ENCODE measurements at places on chromosomes 5 and 9.

DNA sequence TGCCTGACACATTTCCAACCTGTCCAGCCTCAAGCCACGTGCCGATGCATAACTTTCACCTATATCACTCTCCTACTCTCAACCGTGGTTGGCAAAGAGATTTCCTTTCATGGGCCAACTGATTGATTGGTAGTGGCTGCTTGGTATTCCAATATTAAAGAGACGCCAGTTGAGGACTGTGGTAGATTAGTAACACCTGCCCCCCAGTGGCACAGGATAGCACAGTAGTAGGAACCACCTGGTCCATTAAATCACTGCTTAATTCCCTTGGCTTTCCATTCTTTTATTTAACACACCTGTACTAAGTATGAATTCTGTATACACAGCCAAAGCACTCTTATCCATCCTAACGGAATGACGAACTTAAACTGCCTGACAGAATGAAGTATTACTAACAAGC is 19.1 kb upstream of the FOXB2 start:
- DNase-seq: no peak

DNA sequence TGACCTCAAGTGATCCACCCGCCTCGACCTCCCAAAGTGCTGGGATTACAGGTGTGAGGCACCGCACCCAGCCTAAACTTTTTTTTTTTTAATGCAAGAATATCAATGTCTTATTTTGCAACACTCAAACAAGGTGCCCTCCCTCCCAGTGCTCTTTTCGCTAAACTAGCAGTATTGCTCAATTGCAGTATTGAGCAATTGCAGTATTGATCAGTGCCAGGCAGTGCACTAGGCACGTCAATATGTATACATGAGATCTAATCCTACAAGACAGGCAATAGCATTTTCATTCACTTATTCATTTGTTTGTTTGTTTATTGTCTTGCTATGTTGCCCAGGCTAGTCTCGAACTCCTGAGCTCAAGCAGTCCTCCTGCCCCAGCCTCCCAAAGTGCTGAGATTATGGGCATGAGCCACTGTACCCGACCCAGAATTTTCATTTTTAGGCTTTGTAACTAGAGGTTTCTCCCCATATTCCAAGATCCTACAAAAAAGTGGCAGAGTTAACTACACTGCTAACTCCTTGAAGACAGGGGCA is 94.5 kb downstream of the TTLL11 start:
- DNase-seq: no peak

DNA sequence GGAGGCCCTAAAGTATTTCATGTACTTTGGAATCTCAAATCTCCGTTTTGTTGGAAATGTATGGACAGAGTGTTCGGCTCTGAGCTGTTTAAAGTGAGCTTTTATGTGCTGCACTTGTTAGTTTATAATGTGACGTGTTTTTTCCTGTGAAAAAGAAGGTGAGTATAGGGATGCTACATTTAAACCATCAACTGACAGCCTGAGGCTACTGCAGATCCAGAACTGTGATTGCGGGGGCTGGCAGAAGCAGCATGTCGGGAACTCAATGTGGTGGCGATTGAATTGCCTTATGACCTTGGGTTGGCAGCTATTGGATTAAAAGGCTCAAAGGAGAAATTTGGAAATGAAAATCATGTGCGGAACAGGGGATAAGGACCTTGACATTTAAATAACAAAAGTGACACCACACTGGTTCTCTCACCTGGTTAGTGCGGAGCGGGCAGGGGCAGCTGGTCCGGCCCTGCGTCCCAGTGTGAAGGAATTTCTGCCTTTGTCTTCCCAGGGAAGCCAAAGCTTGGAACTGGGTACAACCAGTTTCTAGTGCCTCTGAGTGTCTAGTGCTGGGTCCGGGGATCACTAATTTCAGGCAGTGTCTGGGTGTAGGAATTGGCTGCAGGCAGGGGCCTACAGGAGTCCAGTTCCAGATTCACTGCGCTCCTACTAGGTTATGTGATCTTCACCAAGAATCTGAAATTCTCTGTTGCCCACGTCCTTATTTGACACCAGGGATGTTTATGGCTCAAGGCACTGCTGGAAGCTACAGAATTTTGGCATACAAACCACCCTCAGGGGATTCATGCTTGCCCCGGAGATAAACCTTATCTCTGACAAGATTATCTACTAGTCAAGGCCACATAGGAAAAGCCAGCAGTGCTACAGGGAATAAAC is 120.7 kb upstream of the ERCC6L2 start:
- DNase-seq: no peak

GRCh38 chr5:123263859-123264258 is 159.3 kb downstream of the CEP120 start:
- DNase-seq: no peak

DNA sequence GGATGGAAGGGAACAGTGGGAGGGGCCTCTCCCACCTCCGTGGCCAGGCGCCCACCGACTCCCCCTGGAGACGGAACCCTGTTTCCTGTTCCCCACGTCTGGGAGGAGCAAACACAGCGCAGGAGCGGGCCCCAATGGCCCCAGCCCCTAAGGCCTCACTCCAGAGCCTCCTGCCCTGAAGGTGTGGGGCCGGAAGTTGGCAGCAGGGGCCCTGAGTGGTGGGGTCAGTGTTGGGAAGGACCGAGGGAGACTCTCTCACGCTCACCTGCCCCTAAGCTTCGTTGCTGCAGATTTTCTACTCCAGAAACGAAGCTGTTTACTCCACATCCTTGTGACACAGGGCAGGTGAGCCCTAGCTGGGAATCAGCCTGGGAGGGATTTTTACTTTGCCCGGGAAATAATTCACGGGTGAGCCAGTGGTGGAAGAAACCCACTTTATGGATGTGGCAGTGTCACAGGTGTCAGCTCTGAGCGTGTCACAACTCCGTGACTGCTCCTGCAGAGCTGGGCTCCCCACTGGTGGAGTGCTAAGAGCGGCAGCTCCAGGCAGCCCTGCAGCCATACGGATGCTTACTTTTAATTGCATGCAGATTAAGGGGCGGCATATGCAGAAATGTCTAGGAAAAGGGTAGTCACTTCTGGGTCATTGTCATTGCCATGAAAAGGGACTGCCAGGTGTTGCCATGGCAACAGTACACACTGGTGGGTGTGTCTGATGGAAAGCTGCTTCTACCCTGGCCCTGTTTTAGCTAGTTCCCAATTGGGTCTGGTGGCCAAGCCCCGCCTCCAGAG is 77.5 kb upstream of the OLFM1 start:
- no peak for DNase-seq

- DNase-seq: no peak
Measured at GRCh38 chr9:73152953-73153352, 1.3 kb downstream of the ANXA1 start.

DNA sequence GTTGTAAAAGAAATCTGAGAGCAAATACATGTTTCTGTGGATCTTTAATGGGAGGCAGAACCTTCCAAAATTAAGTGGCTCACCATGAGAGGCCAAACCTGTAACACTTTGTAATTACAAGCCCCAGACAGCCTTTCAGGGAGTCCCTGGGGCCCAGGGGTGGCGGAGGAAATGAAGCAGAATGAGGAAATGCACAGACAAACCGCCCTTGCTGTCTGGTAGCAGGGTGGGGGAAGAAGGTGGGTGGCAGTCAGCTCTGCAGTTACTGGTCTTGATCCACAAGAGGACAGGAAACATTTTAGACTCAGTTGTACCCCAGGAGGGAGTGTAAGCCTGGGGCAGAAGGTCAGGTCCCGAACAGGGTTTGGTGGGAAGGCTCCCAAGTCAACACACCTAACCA is 6.5 kb downstream of the ARL14EPL start:
- DNase-seq: no peak

- DNase-seq: no peak
Measured at GRCh38 chr5:178246624-178247279, 14.2 kb upstream of the PHYKPL start.

GRCh38 chr5:83517072-83517687 is 45.6 kb downstream of the VCAN start:
- DNase-seq: no peak

DNA sequence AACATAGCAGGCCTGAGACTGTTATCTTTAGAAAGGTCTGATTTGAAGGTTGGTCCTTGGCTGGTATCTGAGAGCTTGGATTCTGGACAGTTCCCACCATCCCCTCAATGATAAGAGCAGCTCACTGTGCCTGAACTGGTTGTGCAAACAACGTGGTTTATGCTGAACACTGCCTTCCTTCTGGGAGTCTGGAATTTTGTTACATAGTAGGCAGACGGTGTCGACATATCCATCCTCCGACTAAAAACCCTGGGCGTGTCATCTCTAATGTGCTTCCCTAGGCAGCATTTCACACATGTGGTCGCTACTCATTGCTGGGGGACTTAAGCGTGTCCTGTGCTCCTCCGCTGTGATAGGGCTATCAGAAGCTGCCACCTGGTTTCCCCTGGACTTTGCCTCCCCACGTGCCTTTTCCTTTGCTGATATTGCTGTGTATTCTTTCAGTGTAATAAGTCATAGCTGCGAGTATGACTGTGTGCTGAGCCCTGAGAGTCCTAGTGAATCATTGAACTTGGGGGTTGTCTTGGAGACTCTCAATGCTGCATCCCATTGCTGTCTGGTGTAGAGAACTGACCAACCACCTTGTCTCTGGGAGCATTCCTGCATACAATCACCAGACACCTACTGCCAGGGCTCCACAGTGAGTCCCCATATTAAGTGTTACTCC is 119.1 kb upstream of the TBC1D2 start:
- DNase-seq: no peak

DNA sequence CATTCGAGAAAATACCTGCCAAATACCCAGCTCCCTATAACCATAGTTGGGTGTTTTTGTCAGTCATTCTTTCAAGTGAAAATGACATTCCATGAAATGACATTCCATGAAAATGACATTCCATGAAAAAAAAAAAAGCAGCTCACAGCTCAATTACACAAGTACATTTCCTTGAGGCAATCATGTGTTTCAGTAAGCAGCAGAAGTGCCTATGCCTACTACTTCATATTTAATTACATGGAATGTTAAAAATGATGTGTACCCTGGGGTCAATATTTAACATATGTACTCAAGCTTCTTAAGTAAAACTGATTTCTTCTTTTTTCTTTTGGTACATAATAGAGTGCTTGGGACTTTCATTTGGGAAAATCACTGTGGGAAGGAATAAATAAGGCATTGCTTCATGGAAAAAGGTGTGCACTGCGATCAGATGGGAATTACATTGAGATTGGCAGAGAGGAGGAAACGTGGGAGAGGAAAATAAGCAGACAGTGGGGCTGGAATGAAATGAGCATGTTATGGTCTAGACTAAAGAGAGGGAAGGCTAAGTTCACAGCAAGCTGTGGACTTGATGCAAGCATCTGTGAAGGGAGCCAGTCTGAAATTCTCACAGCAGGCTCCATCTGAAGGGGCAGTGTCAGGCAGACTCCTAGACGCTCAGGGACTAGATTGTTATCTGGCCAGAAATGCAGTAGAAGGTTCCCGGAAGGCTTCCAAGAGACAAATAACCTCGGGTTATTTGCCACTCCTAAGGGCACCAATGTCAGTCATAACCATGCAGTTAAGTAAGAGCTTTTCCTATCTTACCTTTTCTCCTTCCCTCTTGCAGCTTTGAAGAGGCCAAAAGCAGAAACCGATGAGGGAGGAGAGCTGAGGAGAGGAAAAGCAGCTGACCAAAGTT is 15.2 kb upstream of the SPATA9 start:
- DNase-seq: no peak

DNA sequence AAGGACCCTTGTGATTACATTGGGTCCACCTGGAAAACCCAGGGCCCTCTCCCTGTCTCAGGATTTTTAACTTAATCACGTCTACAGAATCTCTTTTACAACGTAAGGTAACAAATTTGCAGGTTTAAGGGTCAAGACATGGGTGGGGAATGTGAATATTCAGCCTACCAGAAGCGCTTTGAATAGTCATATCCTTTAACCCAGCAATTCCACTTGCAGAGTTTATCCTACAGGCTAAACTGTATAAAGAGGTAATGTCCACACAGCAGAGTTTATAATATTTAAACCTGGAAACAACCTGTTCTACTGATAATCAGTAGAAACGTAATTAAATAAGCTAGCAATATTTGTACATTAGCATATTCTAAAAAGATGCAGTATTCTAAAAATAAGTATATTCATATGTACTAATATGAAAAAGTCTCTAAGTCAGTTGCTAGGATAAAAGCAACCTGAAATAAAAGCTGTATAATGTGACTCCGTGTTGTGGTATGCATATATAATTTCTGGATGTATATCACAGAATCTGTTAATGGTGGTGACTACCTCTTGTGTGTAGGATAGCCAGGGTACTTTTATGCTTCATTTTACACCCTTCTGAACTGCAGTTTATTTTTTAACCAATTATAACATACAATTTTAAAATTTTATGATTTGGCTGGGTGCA is 14.1 kb upstream of the NIPAL4 start:
- DNase-seq: no peak

DNA sequence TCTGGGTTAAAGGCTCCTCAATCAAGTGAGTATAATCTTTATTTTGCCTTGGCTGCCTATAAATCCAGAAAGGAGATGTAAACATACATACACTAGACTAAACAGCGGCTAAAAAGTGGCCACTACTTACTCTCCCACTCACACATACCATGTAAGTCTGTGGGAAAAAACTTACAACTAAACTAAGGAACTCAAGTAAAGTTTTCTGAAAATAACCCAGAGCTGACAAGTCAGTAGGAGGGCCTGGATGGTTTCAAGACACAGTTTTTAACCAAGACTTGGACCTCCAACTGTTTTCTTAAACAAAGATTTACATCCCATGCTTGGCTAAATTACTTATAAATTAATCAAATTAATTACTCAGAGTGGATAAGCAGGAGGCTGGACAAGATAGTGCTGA is 64.5 kb downstream of the CEP120 start:
- DNase-seq: no peak

DNA sequence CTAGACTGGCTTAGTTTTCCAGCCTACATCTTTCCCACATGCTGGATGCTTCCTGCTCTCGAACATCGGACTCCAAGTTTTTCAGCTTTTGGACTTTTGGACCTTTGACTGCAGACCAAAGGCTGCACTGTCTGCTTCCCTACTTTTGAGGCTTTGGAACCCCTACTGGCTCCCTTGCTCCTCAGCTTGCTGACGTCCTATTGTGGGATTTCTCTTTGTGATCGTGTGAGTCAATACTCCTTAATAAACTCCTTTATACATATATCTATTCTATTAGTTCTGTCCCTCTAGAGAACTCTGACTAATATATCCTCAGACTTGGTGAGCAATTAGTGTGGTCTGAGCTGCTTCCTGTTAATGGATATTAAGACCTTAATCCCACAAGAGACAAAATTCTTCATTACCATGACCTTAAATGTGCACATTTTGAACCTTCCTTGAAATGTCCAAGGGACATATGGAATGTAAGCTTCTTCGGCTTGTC is 752.9 kb downstream of the CDH18 start:
- no peak for DNase-seq

- no peak for DNase-seq
Measured at GRCh38 chr5:144203750-144204596, 33.3 kb downstream of the KCTD16 start.

- DNase-seq: no peak
Measured at GRCh38 chr5:93120051-93120450, 461.0 kb downstream of the NR2F1-AS1 start.

DNA sequence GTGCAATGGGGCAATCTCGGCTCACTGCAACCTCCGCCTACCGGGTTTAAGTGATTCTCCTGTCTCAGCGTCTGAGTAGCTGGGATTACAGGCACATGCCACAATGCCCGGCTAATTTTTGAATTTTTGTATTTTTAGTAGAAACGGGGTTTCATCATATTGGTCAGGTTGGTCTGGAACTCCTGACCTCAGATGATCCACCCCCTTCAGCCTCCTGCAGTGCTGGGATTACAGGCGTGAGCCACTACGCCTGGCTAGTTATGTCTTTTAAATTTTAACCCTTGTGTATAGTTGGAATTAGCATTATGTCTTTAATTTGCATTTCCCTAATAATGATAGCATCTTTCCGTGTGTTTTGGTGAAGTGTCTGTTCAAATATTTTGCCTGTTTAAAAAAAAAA is 11.5 kb downstream of the GPBP1 start:
- no peak for DNase-seq

All from activated CD8-positive, alpha-beta memory T cell treated with anti-CD3 and anti-CD28 coated beads for 1 hour (primary cell).